NCI-H510A (cell line): ENCODE measurements at places on chromosomes 12 and 14.

GRCh38 chr14:33287189-33287588 lies 348.5 kb downstream of the NPAS3 start:
- DNase-seq = no peak

- DNase-seq = no peak
These were observed 490.7 kb downstream of the EGLN3 start for GRCh38 chr14:33460164-33460563.

- DNase-seq = no peak
These were observed 423.7 kb downstream of the LRIG3 start for GRCh38 chr12:58496411-58497190.

GRCh38 chr14:20456971-20457370 lies 1.9 kb downstream of the APEX1 start:
- DNase-seq = no peak

GRCh38 chr12:89943463-89943862 lies 234.8 kb upstream of the ATP2B1 start:
- no peak for DNase-seq

GRCh38 chr12:49415521-49415970 lies 48.3 kb downstream of the SPATS2 start:
- DNase-seq = no peak
